Stimulated activated CD4-positive, alpha-beta T cell treated with anti-CD3 and anti-CD28 coated beads, TNF-alpha, amount 100 ng/mL, for 1 hour (primary cell): ENCODE measurements at places on chromosomes 1 and 21.

- DNase-seq = no peak
Observed at GRCh38 chr1:23092447-23092846, 73.2 kb downstream of the KDM1A start.

DNA sequence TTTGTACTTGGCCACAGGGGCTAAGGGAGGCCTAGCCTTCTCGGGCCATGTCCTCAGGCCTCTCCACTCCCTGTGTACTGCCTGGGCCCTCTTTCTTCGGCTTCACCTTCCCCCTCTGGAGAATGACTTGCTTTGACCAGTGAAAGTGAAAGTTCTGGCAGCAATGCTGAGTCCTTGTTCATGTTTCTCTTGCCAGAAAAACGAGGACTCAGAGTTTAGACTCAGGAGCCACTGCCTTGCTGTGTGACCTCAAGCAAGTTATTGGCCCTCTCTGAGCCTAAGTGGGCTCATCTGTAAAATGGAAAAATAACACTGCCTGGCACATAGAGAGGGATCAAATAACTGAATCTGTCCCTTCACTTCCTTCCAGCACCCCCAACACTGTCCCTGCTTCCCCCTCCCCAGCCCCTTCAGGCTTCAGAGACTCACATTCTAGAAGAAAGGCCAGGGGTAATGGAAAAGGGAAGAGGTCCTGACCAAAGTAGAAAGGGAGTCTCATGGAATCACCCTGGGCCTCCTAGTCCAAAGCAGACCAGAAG is 1.5 kb downstream of the C1QA start:
- DNase-seq = no peak

- DNase-seq = no peak
Observed at GRCh38 chr1:215290018-215290417, 207.5 kb downstream of the KCNK2 start.

DNA sequence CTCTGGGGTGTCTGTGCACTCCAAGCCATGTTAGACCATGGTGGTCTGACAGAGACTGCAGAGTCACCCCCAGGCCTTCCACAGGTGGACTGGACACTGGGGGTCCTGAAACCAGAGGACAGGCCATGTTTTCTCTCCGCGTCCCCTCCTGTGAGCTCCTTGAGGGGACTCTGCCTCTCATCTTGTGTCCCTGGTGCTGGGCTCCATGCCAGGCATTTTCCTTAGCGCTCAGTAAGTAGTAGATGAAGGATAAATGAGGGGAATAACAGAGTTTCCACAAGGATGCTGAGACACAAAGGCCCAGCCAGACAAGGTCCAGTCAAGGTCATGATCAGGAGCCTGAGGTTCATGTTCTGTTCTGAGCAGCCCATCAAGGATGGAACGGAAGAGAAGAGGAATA is 57.4 kb downstream of the FAM163A start:
- DNase-seq = no peak

DNA sequence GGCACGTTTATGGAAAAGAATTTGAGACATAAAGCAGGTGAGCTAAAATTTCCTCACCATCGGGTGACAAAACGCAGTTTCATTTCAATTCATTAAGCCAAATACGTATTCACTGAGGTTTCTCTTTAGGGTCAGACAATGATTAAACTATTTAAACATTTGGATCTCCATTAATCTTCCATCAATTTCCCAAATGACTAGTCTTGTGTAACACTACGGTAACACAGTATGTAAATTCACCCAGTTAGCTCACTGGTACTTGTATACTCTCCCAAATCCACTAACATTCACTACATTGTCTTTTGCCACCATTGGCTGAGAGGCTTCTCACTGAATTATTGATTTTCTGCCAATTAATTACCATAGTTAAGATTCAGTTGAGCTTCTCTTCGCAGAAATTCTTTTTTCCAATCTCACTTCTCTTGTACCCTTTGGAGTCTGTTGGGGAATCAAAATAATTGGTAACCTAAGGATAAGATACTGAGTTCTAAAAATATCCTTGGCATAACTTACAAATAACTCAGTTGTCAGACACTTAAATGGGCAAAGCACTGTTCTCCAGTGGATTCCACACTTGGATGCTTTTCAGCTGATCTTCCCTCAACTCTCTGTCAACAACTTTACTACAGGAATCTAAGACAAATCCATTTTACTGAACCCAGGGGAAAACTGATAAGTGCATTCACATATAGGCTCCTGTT is 40.7 kb downstream of the SIPA1L2 start:
- DNase-seq = no peak

GRCh38 chr1:84259989-84260388 is 41.5 kb upstream of the SAMD13 start:
- DNase-seq = no peak

DNA sequence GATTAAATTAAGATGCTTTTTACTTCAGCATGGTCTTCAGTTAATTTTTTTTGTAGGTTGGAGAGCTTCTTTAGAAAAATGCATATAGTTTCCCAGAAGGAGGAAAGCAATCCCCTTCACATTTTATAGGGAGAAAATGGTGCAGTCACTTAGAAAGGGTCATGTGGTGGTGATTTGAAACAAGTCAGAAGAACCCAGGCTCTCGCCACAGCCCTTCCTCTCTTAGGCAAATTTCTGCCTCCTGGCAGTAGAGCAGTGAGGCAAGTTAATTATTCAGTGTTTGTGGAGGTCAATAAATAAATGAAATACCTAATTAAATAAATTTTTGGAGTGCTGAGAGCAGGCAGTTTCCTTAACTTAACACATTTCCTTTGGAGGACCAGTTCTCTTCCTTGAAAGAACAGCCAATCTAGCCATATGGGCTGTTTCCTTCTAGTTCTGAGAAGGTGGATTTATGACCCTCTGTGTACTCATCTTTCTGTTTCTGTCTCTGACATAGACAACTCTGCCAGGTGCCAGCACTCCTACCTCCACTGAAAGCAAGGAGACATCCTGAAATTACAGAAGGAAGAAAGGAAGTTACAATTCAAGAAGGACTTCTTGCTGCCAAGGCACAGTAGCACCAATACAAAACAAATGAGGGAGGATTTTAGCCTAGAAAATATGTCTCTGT is 19.0 kb upstream of the POGZ start:
- DNase-seq = no peak

GRCh38 chr1:3548895-3549294 is 62.4 kb downstream of the MEGF6 start:
- DNase-seq = no peak

DNA sequence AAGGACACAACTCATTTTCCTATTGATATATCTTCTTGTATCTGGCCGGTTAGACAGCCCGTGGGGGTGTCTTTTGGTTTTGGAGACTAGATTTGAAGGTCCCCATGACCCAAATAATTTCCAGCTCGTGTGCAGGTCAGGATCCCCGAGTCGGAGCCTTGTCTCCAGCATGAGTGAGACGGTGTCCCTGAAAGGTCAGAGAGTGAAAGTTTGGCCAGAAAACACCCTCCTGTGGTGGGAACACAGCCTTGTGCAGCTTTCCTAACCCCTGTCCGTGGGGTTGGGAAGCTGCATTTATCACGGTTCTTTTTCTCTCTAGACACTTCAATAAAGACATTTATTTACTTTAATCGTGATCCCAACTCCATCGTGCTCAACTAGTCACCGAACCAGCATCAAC is 17.6 kb downstream of the COQ8A start:
- DNase-seq = no peak

GRCh38 chr1:93659822-93660503 is 21.7 kb downstream of the BCAR3 start:
- DNase-seq = no peak

- no peak for DNase-seq
Observed at GRCh38 chr1:116906812-116907211, 2.9 kb upstream of the PTGFRN start.

DNA sequence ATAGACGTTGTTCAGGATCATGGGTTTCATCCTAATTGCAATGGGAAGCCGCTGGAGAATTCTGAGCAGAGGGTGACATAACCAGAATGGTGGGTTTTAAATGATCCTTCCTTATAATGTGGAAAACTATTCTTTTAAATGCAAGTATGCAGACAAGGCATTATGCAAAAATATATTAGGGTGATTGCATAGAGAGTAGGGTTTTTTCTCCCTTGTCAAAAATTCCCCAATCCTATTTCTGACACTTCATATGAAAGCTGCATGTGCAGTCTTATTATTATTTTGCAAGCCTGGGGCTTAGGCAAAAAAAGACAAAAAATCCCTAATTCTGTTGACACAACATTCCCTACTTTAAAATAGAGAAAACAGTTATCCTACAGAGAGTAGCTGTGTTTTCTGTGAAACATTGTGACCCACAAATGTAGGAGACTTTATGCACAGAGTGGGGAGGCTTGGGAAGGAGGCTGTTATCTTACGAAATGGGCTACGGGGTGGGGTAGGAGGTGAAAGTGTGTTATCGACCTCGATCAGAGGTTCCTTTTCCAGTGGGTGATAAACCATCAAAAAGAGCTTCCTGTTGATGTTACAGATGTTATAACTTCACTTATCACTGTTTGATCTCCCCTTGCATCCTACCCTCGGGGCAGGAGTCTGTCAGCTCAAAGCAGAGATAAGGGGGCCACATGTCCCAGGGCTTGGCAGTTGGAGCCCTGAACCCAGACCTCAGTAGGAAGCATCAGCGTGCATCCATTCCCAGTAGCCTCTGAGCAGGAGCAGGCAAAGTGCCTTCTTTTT is 27.2 kb downstream of the RHEX start:
- DNase-seq = no peak

- no peak for DNase-seq
Observed at GRCh38 chr1:205601205-205601604, 30.6 kb downstream of the ELK4 start.

GRCh38 chr1:10530281-10530740 is 55.6 kb downstream of the PEX14 start:
- no peak for DNase-seq
